Progenitor cell of endocrine pancreas (in vitro differentiated cells): ENCODE measurements at places on chromosomes 3 and 15. TPM values are rescaled to one million over a fixed set of nuclear protein-coding genes. Genes with fewer than 3 reads are reported as not detected.

DNA sequence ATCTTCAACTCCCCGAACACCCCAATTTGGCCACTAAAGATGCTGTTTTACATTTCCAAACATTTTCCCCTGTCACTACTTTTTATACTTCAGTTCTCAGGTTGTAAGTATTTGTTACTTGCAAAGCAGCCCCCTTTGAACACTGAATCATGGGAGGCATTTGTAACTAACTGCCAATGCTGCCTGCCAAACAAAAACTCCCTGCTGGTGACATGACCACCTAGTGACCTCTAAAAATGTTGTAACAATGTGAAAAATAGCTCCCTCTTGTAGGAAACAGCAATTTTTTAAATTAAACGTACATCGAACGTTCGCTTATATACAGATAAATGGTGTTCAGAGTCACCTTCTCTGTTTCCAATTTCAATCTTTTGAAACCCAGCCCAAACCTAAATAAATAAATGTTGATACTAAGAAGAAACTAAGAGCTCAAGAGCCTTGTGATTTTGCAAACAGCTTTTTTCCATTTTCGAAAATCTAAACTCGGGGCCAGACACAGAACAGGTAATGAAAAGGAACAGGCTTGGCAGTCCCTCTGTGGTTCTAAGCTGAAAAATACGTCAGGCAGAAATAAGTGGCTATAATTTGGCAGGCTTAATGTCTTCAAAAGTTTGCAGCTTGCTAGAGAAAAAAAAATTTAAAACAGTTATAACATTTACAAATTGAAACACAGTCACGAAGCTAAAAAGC is 268.6 kb upstream of the WNT5A start:
- no peak for DNase-seq

GRCh38 chr15:65303687-65304380 is 643 bp upstream of the RNU5B-1 start:
- no peak for DNase-seq

DNA sequence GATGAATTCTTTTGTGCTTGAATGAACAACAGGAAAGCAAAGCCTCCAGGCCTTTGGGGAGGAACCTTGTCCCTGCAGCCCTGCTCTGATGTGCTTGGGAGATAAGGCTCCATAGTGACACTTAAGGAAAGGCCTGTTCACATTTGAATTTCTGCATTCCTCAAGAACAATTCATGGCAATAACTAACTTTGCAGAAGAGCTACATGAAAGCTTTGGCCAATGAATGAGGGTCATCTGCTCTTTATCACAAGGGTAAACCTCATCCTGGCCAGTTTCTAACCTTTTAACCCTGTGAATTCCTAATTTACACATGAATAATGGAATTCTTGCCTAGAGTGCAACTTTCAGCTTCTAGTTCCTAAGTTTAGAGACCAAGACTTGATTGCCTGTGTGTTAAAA is 5.6 kb downstream of the PRTG start:
- no peak for DNase-seq

GRCh38 chr3:47841786-47842349 is 38.9 kb downstream of the DHX30 start:
- no peak for DNase-seq

DNA sequence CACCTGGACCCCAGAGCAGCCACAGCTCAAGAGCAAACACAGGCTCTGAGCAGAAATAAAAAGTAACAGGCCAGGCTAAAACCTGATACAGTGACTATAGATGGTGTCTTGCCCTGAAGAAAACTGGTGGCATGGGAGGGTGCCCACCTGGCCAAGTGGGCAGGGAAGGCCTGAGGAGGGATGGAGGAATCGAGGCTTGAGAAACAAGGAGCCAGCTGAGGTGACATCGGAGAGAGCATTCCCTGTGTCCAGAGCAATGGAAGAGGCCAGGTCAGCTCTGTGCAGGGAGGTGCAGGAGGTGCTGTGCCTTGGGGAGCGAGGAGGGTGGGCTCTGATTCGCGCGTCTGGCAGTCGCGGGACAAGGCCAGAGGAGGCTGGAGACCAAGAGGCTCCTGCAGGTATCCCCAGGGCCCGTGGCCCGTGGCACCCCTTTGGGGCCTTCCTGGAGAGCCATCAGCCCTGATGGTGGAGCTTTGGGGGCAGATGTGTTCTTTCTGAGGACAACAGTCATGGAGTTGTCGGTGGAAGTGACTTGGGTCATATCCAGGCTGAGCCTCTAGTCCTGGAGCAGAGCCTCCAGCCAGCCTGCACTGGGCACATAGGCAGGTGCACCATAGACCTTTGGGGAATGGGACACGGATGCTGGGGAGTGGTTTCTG is 56.1 kb downstream of the PLXNA1 start:
- DNase-seq = no peak

GRCh38 chr3:167882057-167882667 is 146.6 kb downstream of the SERPINI1 start:
- no peak for DNase-seq

GRCh38 chr15:88622605-88622975 is 1.4 kb downstream of the AEN start:
- DNase-seq = no peak

DNA sequence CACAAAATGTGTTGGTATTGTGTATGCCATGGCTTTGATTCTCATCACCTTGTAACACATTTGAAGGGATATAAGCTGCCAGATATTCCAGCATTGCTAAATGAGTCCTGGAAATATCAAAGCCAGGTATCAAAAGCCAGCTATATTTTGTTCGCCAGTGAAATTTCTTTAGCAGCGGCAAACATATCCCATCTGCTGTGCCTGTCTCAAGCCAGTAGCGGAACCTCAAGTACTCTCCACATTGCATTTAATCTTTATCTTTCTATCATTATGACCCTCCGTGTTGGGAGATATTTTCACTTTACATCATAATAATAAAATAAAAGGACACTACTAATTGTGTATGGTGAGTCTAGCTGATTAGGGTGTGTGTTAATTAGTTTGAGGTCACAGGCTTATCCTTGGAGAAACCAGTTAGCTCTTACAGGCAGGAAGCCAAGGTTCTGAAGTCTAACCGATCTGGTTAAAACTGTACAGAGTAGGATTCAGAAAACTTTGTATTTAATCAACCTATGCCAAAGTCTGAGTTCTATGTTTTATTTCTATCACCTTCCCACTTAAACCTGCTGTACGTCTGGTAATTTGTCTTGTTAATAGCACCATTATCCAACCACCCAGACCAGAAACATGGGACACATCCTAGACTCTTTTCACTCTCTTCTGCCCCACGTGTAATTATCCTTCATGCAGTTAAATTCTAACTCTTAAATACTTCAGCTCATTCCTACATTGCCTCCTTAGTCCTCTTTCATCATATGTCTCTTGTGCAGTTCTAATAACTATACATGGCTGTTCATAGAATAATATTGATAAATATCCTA is 14.5 kb downstream of the TIPARP start:
- no peak for DNase-seq

DNA sequence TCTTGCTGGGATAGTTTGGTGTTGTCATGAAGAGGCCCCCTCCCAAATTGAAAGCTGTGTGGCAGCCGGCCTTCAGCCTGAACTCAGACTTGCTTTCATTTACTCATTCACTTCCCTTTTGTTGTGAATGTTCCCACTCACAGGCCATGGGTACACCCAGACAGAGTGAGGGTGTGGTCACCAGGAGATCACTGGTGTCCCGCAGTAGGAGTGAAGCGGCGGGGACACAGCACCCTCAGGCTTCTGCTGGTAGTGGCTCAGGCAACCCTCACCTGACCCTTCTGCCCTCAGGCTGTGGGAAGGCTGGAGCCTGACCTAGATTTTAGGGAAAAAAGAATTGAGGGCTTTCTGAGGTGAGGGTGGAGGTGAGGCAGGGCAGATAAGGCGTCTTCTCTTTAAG is 244.4 kb downstream of the SOX2 start:
- DNase-seq = no peak

GRCh38 chr3:72255791-72256559 is 471.0 kb upstream of the PROK2 start:
- DNase-seq = no peak

- no peak for DNase-seq
Measured at GRCh38 chr3:27590437-27591298, 106.5 kb upstream of the SLC4A7 start.

DNA sequence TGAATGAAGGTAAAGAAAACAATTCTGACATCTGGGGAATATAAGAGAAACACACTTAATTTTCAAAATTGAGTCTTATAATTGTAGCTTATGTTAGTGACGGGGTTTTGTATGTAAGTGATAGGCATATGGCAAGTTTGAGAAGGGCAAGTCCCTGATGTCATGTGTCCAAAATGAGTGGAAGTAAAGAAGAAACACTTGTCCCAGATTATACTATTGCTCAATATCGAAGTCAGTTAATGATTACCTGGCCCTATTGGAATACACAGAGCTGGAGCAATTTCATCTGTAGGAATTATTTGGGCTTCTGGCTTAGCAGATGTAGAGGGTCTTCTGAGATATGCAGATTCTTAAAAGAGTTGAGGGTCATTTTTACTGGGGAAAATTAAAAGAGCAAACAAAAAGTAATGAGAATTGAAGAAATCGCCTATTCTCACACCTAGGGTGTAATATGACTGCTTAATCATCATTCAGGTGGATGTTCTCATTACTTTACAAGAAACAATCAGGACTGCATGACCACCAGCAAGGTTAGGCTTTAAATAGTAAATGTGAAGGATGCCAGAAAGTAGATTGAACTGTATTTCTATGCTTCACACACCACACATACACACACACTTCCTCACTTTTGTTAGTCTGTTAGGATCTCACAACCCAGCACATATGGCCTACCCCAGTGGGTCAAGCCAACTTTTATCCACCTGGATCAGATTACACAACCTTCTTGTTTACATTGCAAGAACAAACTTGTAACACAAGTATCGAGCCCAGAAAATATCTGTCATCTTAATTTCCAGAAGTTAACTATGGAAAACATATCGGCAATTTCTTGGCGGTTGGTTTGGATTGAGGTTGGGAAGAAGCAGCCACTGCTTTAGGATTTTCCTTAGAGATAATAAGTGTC is 183.3 kb upstream of the LRRC3B start:
- no peak for DNase-seq

DNA sequence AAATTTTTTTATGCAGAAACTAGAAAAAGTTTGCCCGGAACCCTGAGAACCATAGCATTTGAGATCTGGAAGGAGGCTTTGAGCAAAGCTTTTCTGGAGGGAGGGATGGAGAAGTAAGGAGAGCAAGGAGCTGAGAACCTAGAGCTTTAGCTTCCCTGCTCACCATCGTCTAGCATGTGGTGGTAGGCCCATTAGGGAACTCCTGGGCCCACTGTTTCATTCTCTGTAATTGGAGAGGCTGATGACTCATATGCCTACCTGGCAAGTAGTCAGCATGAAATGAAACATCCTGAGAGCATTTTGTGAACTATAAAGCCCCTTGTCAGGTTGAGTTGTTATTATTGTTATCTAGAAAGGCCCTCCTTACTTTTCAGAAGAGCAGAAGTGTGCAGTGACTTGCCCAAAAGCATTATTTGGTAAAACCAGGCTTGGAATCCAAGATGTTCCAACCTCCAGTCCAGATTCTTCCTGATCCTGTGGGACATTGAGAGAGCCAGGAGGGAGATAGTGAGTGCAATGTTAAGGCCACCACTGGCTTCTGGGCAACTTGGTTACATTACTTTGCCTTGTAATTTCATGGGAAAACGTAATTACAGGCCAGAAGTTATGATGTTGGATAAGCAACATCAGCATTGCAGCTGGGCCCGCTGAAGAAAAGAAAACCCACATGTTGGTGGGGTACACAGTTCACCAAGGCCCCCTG is 104.5 kb upstream of the BFSP2 start:
- DNase-seq = no peak

Gene CTXN2
- total RNA-seq = 0.16 and 0.38 TPM in 2 replicates

Gene OIP5
- total RNA-seq = 9.5 and 9.7 TPM in 2 replicates

Gene NANOGP8
- total RNA-seq = 0.36 and 0.75 TPM in 2 replicates

Gene POU1F1
- not detected in 2 replicates for total RNA-seq
